ENCODE measurements at places on chromosomes 3 and 15. TPM values are rescaled to one million over a fixed set of nuclear protein-coding genes. Genes with fewer than 3 reads are reported as not detected.

PP2D1 gene
- not detected for total RNA-seq

CCR2 gene
- not detected for total RNA-seq

FSIP1 gene
- total RNA-seq = 0.60 TPM

KNG1 gene
- total RNA-seq = 0.34 TPM

PRKAR2A gene
- total RNA-seq = 45.1 TPM

DPPA2 gene
- total RNA-seq = 15.0 TPM

SAXO2 gene
- total RNA-seq = 3.8 TPM

SLC9C1 gene
- total RNA-seq = 2.5 TPM

AADAC gene
- total RNA-seq = 0.32 TPM

AMOTL2 gene
- total RNA-seq = 76.9 TPM

SH3BP5 gene
- total RNA-seq = 5.1 TPM

MB21D2 gene
- 14.0 TPM for total RNA-seq

VIPR1 gene
- 7.1 TPM for total RNA-seq

FEZF2 gene
- total RNA-seq = not detected

ALG1L2 gene
- 0.89 TPM for total RNA-seq

ZPLD1 gene
- not detected for total RNA-seq

MME gene
- 23.7 TPM for total RNA-seq

PPP1R14D gene
- total RNA-seq = 0.25 TPM

EIF2B5 gene
- 42.3 TPM for total RNA-seq

PLA2G4E gene
- not detected for total RNA-seq

SLC25A20 gene
- 4.9 TPM for total RNA-seq

SPINT1 gene
- total RNA-seq = 144 TPM

PLSCR4 gene
- total RNA-seq = 3.8 TPM

MYZAP gene
- total RNA-seq = 0.68 TPM

GRAMD1C gene
- 2.6 TPM for total RNA-seq

TGM5 gene
- total RNA-seq = not detected

SI gene
- not detected for total RNA-seq

CPLX3 gene
- total RNA-seq = 0.09 TPM

RTP1 gene
- 5.6 TPM for total RNA-seq

ATP13A5 gene
- total RNA-seq = not detected

ADIPOQ gene
- total RNA-seq = not detected

CILP gene
- not detected for total RNA-seq

NPAP1 gene
- 0.11 TPM for total RNA-seq

GOLGA6L10 gene
- 5.1 TPM for total RNA-seq

SLCO3A1 gene
- total RNA-seq = 9.8 TPM

CLDN16 gene
- total RNA-seq = not detected

IMPG2 gene
- 0.09 TPM for total RNA-seq

IL17RE gene
- 3.0 TPM for total RNA-seq

SMCO1 gene
- not detected for total RNA-seq

LRRC49 gene
- total RNA-seq = 6.8 TPM

HCLS1 gene
- 1.9 TPM for total RNA-seq

CCK gene
- total RNA-seq = 0.50 TPM

STRIT1 gene
- total RNA-seq = 0.33 TPM

NEK10 gene
- total RNA-seq = 1.4 TPM

NCEH1 gene
- total RNA-seq = 2.6 TPM

EIF4G1 gene
- 439 TPM for total RNA-seq

GRIP2 gene
- total RNA-seq = 12.0 TPM

BDH1 gene
- 26.8 TPM for total RNA-seq

RYR3 gene
- total RNA-seq = 1.4 TPM

UTS2B gene
- total RNA-seq = 0.55 TPM

GABRB3 gene
- 168 TPM for total RNA-seq

MRPL46 gene
- 26.8 TPM for total RNA-seq

TNIK gene
- 50.3 TPM for total RNA-seq

GABRA5 gene
- 18.0 TPM for total RNA-seq

SNTN gene
- not detected for total RNA-seq

PLIN1 gene
- 0.70 TPM for total RNA-seq
